ENCODE measurements at places on chromosomes 13 and 19. TPM values are rescaled to one million over a fixed set of nuclear protein-coding genes. Genes with fewer than 3 reads are reported as not detected.

DNA sequence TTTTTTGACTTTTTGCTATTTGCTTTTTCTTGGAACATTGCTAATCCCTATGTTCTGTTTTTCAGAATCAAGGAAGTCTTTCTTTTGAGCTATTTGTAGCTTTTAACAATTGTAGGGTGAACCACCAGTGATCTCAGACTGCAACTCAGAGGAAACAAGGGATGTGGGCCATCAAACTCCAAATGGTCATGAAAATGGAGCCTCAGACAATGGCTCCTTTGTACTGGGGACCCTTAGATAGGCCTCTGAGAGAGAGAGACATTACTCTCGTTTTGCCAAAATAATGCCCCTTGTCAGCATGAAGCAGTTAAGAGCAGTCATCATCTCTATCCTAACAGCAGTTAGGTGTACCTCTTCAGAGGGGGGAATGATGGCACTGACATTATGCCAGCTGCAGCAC, 56.4 kb upstream of the GJB6 start:
- DNase-seq, result no peak

DNA sequence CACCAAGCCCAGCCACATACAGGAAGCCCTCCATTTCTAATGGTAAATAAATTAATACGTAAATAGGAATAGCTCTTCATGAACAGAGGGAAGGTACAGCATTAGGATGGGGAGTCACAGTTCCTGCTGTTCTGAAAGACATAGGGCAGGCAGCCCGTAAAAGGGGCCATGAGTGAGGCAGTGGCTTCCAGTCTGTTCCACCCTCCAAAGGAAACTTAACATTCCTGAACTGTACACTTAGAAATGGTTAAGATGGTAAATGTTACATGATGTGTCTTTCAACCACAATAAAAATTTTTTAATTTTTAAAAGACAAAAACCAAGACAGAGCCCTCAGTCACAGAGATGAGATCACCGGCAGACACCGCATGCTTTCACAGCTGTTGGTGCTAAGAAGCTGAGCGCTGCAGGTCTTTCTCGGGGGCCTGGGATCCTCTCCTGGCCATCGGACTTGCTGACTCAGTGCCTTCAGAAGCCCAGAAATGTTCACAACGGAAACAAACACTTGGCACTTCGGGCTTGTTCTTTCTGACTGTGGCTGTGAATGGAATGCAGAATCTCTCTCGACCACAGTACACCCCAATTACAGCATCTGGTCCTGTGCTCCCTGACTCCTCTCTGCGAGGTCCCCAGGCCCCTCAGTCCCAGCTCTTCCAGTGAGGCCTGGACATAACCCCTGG, 36.4 kb downstream of the EPS15L1 start:
- peak; percentile 95 for DNase-seq

DNA sequence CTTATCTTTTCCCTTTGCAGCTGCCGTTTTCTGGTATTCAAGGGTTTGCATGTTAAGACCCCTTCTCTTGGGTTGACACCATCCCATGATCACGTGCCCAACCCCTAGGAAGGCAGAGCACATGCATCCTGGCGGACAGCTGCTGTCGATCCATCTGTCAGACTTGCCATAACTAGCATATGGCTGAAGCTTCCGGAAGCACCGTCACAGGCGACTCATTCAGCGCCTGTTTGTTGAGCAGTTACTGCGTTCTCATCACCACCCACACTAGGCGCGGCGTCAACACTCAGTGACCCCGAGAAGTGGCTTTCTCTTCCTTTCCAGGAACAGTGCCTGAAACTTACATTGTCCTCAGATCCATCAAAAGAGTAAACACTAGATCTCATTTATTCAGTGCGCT, 93.6 kb downstream of the SOX1 start:
- no peak for DNase-seq

GRCh38 chr19:48372904-48373303, 8.7 kb downstream of the SYNGR4 start:
- no peak for DNase-seq

DNA sequence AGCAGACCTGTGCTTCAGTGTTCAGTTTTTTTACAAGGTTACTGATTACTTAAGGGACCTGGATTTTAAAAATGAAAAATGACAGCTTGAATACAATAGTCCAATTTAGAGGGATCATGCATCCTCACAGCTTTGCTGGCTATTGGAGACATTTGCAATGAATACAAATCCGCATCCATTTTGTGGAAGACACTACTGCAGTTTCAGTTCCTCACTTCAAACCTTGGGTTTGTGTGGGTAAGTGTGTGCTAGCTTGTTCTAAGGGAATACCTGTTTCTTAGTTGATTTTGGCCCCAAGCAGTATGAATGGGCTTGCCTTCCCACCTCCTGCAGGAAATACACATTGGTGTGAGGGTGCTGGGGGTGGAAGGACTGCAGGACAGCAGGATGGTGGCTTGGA, 222.4 kb downstream of the OLFM4 start:
- DNase-seq, result no peak

GRCh38 chr19:39248806-39249205, at the start of gene IFNL4:
Gene IFNL4 (minus strand): TSS chr19:39248856.
- DNase-seq, result no peak

DNA sequence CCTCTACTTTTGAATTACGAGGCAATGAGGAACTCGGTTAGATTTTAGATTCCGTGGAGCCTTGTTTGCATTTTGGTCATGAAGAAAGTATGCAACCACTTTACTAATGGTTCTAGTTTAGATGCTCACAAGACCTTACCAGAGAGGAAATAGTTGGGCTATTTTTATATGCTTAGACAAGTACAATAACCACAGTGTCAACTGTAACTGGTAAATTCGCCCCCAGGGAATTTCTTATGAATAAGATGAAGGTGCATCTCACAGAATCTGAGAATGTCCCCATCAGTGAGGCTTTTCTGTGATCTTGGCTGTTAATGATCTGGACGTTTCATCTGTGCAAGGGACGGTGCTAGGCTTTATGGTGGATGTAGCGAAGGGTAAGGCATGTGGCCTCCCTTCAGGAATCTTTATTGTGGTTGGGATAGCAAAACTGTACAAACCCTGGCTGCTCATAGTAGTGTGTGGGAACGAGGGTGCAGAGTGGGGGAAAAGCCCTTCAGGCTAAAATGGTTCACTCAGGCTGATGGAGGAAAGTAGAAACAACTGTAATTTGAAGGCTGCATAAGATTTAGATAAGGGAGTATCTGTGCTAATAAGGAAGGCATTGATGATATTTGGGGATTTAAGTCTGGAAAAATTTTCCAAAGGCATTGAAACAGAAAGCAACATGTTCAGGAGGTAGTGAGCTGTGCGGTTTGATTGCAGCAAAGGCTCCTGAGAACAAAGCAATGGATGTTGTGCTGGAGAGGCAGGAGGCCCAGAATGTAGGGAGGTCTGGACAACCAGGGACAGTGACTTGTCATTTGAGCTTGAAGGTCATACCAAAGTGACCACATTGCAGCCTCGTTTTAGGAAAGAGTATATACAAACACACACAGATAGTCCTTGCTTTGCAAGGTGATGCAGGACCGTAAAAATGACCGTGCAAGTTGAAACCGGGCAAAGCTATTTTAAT, 28.4 kb downstream of the UBAC2 start:
- DNase-seq, result no peak

DNA sequence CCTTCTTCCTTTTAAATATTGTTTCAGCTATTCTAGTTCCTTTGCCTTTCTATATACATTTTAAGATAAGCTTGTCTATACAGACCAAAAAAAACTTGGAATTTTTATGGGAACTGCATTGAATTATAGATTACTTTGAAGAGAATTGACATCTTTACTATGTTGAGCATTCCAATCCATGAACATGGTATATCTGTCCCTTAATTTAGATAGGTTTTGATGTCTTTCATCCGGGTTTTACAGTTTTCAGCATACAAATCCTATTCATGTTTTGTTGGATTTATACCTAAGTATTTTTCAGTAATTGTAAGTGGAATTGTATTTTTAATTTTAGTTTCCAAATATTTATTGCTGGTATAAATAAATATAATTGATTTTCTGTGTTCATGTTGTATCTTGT, 12.2 kb upstream of the IFNL1 start:
- DNase-seq, result no peak

DNA sequence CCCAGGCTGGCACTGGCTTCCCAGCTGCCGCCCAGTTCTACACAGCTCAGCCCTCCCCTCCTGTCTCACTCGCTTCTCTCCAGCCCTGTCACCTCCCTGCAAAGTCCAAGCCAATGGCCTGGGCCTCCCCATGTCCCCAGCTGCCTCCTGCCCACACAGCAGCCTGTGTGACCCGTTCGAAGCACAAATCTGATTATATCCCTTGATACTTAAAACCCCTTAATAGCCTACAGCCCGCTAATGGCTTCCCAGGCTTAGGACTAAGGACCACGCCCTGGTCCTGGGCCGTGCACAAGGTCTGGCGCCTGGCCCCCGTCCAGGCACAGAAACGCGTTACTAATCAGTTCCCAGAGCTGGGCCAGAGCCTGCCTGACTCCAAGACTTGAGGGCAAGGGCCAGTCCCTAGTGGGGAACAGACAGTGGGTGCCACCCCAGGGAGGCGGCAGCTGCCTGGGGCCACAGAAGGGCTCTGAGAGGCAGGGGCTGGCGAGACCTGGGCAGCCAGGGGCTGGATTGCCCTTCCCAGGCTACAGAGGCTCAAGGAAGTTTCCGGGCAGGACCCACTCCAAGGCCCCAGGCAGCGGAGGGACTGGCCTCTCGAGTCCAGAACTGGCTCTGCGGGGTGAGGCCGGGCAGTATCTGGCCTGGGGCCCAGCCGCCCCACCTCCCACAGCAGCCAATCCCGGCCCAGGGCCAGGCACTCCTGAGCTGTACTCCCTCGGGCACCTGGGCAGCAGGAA, 10.4 kb downstream of the XAB2 start:
- DNase-seq, result peak; percentile 43

MUC16 gene
- 0.21 TPM for polyA plus RNA-seq

TUBA3C gene
- polyA plus RNA-seq, result not detected

LGI4 gene
- polyA plus RNA-seq, result 11.4 TPM

GSX1 gene
- polyA plus RNA-seq, result not detected

LILRA1 gene
- polyA plus RNA-seq, result 0.43 TPM

PCP2 gene
- not detected for polyA plus RNA-seq

SCEL gene
- polyA plus RNA-seq, result 0.10 TPM

ZNF610 gene
- polyA plus RNA-seq, result 5.3 TPM

SMIM17 gene
- 1.4 TPM for polyA plus RNA-seq

PSG2 gene
- polyA plus RNA-seq, result 0.27 TPM

SRRM5 gene
- polyA plus RNA-seq, result 0.40 TPM

CRB3 gene
- 1.0 TPM for polyA plus RNA-seq

Data from muscle of leg (tissue), 16 donors.